ENCODE measurements at places on chromosomes 5 and 9.

DNA sequence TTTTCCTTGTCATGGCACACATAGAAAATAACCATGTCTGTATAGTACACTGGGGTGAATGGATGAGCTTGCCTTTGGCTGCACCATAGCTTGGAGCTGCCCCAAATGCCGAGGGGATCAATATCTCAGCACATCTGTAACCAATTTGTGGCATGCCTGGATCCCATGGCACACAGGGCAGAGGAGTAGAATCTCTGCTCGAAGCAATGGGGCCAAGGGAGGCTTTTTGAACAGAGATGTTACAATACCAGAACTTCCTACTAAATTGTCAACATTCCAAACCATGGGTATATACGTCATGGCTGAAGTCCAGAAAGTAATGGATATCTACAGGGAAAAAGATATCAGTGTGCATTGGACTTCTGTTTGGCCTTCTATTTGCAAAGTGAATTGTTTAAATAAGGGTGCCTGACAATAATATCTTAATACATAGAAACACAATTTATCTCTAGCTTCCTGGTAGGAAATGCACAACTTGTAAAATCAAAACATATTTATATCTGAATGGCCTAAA lies 39.0 kb downstream of the ESM1 start:
- no peak for DNase-seq

GRCh38 chr5:34959323-34959722 lies 30.0 kb downstream of the DNAJC21 start:
- peak; percentile 42 for DNase-seq

DNA sequence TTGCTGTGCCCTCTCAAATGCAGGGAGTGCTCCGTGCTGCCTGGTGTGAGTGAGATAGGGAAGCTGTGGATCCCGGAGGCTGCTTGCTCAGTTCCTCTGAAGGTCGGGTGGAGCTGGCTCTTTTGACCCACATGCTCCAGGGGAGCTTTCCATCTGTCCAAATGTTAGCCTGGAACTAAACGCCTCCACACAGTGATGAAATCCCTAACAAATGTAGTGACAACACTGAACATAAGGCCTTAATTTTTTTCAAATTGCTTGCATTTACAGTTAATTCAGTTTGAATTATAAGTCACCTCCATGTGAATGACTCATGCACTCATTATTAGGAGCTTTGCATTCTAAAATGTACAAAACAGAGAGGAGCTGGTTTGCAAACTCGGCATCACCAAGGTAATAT lies 27.0 kb downstream of the PRDM6 start:
- peak; percentile 80 for DNase-seq

DNA sequence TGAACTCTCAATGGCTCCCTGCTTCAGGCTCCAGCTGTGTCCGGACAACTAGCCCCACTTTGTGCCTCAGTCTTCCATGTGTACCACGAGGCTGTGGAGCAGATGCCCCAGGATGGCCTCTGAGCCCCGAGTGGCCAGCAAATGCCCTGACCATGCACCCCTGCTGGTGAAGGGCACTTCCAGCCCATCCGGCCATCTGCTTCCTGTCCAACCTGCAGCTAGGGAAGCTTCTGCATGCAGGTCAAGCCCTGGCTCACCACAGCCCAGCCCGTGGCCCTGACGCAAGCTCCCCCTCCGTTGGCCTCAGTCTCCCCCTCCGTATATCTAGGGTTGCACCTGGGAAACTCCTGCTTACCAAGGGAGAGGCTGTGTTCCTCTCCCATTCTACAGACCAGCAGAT lies 4.8 kb downstream of the NINJ1 start:
- no peak for DNase-seq

DNA sequence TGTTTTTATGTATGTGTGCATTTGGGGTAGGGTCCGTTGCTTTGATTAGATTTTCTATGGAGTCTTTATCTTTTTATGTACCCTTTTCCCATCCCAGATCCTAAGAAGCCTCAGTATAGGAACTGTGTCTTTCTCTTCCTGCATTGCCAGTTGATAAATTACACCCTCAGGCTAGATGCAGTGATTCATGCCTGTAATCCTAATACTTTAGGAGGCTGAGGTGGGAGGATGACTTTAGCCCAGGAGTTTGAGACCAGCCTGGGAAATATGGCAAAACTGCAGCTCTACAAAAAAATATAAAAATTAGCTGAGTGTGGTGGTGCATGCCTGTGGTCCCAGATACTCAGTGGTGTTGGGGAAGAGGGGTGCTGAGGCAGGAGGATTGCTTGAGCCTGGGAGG lies 40.2 kb downstream of the NLN start:
- DNase-seq = no peak

GRCh38 chr5:172575816-172576545 lies 65.1 kb upstream of the NEURL1B start:
- no peak for DNase-seq

DNA sequence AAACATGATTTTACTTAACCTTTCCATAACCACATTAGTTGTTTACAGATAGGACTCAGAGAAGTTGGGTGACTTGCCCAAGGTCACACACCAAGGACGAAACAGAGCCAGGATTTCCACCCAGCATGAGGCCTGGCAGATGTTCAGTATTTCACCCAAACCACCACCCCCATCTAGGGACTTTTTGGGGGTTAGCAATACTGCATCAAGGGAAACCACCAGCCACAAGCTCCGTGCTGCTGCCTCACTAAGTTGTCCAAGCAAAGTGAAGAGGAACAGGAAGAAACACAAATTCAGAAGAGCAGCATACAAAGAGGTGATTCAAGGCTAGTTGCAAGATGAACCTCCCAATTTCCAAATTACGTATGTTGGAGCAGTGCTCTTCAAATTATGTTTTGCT lies 219.6 kb upstream of the RORB start:
- no peak for DNase-seq

DNA sequence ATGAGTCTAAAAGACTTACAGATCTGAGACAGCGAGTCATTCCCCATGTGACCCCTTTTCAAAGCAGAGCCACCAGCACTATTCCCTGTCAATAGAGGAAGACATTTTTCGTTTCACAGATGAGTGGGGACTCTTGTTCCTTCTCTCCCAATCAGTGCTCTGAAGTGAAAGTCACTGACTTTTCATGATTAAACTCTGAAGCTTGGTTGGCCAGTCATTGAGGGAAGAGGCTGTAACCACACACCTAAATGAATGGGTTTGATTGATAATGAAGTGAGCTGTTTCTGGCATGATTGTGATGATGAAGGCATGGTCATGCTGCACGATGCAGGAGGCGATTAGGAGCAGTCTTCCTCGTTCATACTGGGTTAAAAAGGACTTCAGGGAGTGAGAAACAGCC lies 171.9 kb downstream of the ZNF462 start:
- no peak for DNase-seq

GRCh38 chr9:70411930-70412831 lies 2.3 kb downstream of the KLF9 start:
- DNase-seq = peak; percentile 94

DNA sequence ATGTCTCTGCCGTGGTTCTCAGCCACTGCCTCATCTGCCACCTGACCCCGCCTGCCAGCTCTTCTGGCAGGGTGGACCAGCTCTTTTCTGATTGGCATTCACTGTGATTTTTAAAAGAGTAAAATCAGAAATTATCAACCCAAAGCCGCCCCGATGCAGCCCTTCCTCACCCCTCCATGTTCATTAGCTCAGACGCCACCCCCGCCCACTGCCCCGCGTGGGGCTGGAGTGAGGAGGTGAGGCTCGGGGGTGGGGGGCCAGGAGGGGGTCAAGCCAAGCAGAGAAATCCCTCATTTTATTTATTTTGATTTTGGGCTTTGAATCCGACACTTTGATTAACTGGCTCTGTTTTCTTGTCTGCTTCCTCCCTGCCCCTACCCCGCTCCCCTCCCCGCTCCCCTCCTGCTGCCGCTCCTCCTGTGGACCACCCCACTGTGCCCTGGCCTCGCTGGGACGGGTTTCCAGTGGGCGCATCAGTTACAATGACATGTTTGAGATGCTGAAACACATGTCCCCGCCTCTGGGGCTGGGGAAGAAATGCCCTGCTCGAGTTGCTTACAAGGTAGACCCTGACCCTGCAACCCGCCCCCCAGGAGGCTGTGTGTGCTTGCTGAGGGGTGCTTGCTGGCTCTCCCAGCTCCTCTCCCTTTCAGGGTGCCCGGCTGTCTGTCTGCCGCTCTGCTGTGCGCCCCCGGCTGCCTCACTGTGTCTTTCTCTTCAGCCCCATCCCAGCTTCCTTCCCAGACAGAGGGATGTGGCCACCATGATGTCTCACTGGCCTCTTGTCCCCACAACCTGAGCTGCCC lies 224.9 kb downstream of the CACNA1B start:
- no peak for DNase-seq

DNA sequence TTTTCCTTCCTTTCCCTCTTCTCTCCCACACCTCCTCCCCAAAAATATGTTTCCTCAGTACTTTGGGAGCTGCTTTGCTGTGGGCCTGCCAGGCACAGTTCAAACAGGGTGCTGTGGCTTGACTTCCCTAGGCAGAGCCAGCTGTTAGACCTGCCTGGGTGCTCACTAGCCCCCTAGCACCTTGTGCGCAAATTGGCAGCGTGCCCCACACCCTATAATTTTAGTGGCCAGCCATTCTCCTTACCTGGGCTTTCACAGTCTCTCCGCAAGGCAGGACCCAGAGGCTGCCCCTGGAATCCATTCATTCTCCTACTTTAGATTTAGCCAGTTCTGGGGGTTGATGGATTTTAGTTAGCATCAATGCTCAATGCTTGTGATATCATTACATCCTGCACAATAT lies 72.3 kb downstream of the ANGPTL2 start:
- DNase-seq = no peak

GRCh38 chr5:180665682-180666404 lies 16.4 kb upstream of the FLT4 start:
- no peak for DNase-seq

GRCh38 chr9:34158362-34158869 lies 20.4 kb upstream of the UBAP1 start:
- DNase-seq = peak; percentile 72

- DNase-seq = no peak
These were observed 43.9 kb downstream of the OSTF1 start for GRCh38 chr9:75132244-75132643.

- DNase-seq = no peak
These were observed 82.4 kb upstream of the ADRA1B start for GRCh38 chr5:159833846-159834245.

Data from AG10803 (cell line).